ENCODE measurements at places on chromosomes 13 and 19.

GRCh38 chr19:47860602-47861297 is 1.7 kb downstream of the TPRX2 start:
- no peak for DNase-seq

GRCh38 chr19:46353730-46354528 is 7.0 kb downstream of the PPP5C start:
- no peak for DNase-seq

GRCh38 chr13:86882107-86882506 is 789.1 kb upstream of the SLITRK5 start:
- DNase-seq = no peak

GRCh38 chr13:34414616-34415015 is 527.5 kb upstream of the NBEA start:
- no peak for DNase-seq

GRCh38 chr19:9937001-9937411 is 691 bp upstream of the OLFM2 start:
- no peak for DNase-seq

- no peak for DNase-seq
Measured at GRCh38 chr13:97506511-97506910, 72.5 kb downstream of the RAP2A start.

- DNase-seq = no peak
Measured at GRCh38 chr19:55391702-55392615, 6.2 kb downstream of the RPL28 start.

Measured in bone marrow (tissue), 2 donors.